Stimulated activated CD4-positive, alpha-beta T cell treated with anti-CD3 and anti-CD28 coated beads, Interleukin-1b, Interleukin-23, amount 100 ng/mL, for 48 hours (primary cell): ENCODE measurements at places on chromosomes 7 and 10.

DNA sequence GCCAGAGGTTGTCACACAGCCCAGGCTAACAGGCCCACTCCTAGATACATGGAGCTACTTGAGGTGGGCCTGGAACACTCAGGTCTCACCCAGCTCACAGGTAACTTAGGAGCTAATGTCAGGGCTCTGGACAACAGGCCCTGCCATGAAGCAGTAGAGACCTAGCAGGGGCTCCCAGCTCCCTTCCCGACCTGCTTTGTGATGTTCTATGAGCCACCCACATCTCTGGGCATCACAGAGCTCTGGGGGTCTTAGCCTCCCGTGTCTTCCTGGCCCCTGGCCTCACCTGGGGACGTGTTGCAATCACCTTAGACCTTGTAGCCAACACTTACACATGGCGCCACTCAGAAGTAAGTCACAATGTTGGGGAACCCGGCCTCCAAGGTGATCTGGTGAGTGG is 12.4 kb downstream of the WDFY4 start:
- no peak for DNase-seq

DNA sequence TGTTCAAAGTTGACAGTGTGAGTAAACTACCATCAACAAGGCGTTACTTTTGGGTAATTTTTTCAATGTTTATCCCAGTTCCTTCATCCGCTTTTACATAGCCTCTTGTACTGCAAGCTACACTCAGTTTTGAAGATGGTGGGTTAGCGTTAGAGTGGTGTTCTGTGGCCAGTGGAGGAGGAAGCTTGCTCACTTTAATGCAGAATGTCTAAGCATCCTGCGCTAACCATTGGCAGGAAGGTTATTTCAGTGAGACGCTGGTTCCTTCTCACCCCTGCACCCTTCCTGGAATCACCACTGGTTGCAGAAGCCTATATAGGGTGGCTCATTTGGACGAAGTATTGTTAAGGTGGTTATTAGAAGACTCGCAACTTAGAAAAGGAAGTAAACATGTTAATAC is 159.1 kb downstream of the CELF2 start:
- peak; percentile 53 for DNase-seq

GRCh38 chr7:66950311-66950710 is 29.3 kb downstream of the TMEM248 start:
- no peak for DNase-seq

DNA sequence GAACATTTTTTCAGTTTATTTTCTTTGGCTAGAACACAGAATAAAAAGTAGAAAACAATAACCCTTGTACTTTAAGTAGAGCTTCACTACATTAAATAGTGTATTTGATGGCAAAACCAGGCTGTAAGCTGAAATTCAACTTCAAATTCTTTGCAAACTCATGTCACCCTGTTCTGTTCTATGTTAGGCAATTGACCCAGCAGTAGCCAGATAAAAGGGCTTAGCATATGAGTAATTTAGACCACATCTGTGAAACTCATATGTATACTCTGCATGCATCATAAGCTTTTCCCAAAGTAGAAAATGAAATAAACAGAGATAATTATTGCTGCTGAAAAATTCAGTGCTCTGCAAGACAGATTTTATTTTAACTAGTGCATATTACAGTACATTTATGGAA is 150.2 kb downstream of the GNAI1 start:
- no peak for DNase-seq

DNA sequence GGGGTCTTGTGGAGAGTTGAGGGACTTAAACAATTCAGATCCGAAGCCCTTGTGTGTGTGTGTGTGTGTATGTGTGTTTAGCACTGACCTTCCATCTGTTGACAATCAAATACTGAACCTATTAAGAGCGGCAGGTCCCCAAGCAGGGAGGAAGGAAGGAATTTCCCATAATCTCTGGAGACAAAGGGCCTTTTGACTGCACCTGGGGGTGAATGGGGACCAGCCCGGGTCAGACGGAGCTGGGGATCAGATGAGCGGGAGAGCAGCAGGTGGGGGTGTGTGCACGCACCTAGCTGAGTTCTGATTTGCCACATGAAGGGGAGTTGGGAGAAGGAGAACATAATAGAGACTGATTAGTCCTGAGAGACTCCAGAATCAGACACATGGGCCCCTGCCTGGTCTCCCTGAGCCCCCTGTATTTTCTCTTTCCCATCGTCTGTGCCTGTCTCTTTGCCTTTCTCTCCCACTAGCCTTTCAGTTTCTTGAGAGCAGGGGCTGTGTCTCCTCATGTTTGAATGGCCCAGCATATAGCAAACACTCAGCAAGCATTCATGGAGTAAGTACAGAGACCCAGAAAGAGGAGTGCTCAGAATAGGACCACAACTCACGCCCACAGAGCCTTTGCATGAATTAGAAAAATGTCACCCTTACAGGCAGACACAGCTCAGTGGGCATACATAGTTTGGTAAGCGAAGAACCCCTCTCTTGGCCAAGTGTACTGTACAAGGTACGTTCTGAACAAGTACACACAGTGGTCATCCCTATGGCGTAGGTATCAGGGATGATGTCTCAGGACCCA is 288.3 kb upstream of the HABP2 start:
- DNase-seq = no peak

GRCh38 chr10:124179308-124180043 is 86.1 kb upstream of the CHST15 start:
- no peak for DNase-seq

DNA sequence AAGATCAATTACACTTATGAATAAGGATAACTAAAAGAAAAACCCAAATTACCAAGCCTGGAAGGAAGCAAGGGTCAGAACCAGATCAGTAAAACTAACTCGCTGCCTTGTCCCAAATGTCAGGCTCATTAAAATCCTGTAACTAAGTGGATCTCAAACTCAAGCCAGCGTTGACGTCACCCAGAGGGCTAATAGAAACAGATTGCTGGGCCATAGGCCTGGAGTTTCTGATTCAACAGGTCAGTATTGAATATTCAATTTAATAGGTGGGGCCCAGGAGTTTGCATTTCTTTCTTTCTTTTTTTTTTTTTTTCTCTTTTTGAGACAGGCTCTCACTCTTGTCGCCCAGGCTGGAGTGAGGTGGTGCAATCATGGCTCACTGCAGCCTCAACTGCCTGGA is 397.0 kb downstream of the CALN1 start:
- DNase-seq = no peak
